COLO829 (cell line): ENCODE measurements at places on chromosomes 16 and 17.
A peak's percentile ranks its signal among the peaks of the same experiment; 100 is the strongest.

- DNase-seq = no peak
Observed at GRCh38 chr17:17738901-17739300, 57.6 kb downstream of the RAI1 start.

DNA sequence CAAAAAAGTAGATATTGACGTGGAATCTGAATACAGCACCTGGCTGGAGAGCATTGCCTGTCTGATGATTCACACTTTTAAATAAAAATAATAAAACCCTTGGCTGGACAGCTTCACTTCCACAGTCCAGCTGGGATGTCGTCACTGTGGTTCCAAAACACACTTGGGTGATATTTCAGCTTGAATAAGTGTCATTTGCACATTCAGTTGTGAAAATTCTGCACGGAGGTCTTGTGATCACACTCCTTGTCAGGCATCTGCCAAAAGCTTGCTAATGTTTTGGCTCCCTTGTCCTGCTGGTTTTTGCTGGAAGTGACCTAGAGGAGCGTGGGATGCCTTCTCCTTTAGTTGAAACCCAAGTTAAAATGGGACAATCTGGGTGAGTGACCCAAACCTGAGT, 60.7 kb downstream of the PCTP start:
- no peak for DNase-seq

GRCh38 chr16:68200088-68200783, 35.7 kb downstream of the ESRP2 start:
- peak; percentile 7 for DNase-seq

- peak; percentile 87 for DNase-seq
Observed at GRCh38 chr17:73189417-73190099, 3.3 kb upstream of the COG1 start.

DNA sequence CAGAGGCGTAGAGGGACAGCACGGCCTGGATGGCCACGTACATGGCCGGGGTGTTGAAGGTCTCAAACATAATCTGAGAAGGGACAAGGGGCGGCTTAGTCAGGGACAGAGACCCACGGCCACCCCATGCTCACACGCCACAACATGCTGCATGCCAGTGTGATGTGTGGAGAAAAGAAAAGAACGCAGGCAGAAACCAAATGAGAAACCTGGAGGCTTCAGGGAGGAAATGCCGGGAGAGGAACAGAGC, 1.1 kb downstream of the ACTG1 start:
- no peak for DNase-seq

DNA sequence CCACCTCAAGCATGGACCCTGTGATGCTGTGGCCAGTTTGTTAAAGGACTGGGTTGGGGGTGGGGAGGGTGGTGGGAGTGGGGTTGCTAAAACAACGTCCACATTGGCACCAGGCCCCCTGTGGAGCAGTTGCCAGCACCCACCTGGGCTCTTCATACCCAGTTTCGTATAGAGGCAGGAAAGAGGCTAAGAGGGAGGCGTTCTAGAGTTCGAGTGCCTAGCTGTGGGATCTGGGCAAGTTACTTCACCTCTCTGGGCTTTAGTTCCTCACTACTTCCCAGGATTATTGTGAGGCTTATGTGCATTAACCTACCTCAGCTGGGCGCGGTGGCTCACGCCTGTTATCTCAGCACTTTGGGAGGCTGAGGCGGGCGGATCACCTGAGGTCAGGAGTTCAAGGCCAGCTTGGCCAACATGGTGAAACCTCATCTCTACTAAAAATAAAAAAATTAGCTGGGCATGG, 1.4 kb downstream of the MFAP4 start:
- DNase-seq = no peak

- DNase-seq = no peak
Observed at GRCh38 chr17:56793531-56793930, 40.2 kb downstream of the C17orf67 start.

DNA sequence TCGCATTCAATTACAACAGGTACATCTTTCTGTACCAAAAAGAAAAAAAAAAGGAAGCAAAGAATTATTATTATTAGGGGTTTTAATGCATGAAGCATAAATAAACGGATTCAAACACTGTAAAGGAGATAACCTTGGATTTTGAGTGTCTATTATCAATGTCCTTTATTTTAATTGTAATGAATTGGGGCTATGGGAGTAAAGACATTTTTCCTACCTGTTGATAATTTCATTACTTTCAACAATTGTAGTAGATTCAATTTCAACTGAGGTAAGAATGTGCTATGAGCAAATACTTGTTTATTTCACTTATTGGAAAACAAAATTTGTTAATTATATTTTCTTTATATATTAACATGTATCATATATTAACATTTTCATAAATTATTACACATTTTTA, 855.6 kb downstream of the KCNJ2 start:
- DNase-seq = no peak

GRCh38 chr17:82703036-82703745, 4.7 kb upstream of the RAB40B start:
- no peak for DNase-seq

DNA sequence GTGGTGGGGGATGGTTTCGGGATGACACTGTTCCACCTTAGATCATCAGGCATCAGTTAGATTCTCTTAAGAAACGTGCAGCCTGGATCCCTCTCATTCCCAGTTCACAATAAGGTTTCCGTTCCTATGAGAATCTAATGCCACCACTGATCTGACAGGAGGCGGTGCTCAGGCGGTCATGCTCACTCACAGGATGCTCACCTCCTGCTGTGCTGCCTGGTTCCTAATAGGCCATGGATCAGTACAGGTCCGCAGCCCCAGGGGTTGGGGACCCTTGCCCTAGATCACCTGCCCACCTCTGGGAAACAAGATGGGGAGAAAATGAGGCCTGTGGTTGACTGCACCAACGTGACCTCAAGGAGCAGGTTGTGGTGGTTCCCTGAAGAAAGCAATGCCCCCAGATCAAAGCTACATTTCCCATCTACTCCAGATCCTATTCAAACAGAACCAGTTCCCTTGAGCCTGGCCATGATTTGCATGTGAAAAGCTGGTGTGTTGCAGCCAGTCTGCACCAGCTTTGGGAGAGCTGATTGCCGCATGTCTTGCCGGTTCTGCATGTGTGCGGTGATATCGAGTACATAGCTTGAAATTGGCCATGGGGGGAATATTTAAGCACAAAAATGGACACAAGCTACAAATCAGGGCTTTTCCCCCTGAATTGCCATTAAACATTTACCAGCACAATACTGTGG, 183.2 kb upstream of the HSBP1 start:
- no peak for DNase-seq

GRCh38 chr17:79036596-79036995, 12.6 kb downstream of the C1QTNF1 start:
- DNase-seq = peak; percentile 97

DNA sequence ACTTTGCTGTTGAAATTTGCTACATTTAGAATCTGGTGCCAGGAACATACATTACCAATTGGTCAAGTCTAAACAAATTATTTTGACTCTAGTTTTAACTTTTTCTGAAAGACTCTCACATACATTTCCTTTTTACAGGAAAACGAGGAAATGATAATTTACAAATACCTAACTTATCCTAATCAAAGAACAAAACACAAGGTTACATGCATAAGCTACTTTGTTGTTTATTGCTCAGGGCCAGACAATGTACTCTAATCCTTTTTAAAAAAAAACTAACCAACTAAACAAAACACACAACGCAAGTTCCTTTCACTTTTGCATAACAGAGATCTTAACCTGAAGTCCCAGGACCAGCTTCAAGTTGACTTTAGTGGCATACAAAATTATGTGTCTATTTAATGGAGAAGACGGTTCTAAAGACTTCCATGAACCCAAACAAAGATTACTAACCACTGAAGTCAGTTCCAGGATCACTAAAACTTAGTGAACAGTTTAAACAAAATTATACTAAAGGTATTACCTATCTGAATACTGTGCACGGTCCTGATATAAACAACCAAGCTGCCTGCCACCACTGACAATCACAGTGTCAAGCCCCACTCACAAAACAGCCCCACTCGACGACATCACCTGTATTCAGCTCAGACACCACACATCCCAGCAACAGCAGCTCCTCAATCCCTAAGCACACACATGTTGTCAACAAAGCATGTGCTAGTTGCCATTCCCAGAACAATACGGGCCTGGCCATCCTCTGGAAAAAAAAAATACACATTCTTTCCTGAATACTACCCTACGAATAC, 1.9 kb downstream of the ZNF652 start:
- DNase-seq = no peak

DNA sequence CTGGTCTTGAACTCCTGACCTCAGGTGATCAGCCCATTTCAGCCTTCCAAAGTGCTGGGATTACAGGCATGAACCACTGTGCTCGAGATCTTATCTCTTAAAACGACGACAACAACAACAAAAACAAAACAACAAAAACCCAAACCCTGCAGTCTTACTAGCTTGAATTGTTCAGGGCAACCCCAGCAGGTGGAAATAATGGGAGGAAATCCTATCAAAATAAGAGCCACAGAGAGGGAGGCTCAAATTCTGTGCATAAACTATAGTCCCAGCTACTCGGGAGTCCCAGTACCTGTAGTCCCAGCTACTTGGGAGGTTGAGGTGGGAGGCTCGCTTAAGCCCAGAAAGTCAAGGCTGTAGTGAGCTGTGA, 16.5 kb upstream of the ATP6V0A1 start:
- no peak for DNase-seq

GRCh38 chr17:58756246-58757161, 850 bp downstream of the PPM1E start:
- DNase-seq = no peak

DNA sequence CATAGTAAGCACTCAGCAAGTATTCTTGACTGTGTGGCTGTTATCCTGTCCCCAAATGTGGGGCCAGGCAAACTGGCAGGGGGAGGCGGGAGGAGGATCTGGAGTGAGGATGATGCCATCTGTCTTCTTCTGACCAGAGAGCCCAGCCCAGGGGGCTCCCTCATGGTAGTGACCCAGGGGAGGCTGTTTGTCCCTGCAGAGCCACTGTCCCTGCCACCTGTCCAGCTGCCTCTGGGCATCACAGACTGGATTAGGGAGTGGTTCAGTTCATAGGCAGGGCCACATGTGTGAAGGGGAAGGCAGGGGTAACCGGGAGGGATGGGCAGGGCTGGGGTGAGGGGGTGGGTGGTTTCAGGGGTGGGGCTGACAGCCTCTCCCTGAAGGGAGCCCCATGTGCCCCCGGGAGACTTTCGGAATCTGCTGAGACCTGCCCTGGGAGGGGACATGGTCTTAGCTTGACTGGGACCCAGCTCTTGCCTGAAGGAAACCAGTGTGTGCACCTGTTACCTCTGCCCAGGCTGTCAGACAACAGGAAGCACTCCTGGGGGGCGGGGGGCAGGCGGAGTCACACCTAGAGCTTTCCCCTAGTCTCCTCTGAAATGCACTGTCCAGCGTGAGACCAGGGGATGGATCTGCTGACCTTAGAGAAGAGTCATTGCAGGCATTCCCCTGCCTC, 15.2 kb downstream of the ARHGAP23 start:
- DNase-seq = no peak

- DNase-seq = no peak
Observed at GRCh38 chr16:55369151-55369550, 45.1 kb downstream of the IRX6 start.
